ENCODE measurements at places on chromosomes 13 and 19.
A peak's percentile ranks its signal among the peaks of the same experiment; 100 is the strongest.

DNA sequence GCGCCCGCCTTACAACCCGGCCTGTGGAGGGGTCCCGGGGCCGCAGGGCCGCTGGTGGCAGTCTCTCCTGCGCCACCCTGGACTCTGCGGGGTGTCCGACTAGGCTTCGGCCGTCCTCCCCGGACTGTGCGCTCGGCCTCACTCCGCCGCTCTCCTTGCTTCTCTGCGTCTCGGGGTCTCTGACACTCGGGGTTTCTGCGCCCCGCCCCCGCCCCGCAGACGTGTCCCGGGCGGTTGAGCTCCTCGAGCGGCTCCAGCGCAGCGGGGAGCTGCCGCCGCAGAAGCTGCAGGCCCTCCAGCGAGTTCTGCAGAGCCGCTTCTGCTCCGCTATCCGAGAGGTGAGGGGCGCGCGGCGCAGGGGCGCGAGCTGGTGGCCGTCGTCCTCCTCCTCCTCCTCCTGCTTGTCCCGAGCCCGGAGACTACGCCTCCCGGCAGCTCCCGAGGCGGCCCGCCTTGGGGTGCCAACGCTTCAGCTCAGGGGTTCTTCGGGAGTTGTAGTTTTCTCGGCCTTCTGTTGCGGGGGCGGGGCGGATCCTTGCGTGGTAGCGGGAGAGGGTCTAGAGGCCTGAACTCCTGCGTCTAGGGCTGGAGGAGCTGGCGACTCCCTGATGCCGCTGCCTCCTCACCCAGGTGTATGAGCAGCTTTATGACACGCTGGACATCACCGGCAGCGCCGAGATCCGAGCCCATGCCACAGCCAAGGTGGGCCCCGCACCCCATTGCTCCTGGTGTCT, 627 bp downstream of the LIN7B start:
- DNase-seq, result no peak

- DNase-seq, result no peak
These were observed 109.8 kb downstream of the POSTN start for GRCh38 chr13:37488726-37489125.

GRCh38 chr13:49996951-49997895, at the start of gene TRIM13:
Gene TRIM13 (plus strand): TSS chr13:49997042. CDS start chr13:50011941, 14,899 bp downstream.
- peak; percentile 94 for DNase-seq

DNA sequence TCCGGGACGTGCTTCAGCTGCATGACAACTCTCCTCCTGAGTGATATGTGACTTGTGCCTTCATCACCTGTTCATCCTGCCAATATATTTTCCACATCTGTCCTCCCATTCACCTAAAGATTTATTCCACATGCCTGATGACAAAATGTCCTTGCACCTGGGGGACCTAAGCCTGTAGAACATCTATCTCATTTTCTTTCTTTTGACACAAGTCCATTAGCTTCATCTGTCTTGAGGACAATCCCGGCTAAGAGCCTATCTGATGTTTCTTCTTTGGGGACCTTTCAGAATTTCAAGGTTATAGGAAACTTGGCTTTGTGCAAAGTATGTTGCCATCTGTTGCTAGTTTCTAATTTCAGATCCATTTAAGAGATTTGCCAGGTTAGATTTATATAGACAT, 41.1 kb downstream of the ITGBL1 start:
- no peak for DNase-seq

- DNase-seq, result no peak
These were observed 433.2 kb upstream of the KLHL1 start for GRCh38 chr13:70541451-70541850.

DNA sequence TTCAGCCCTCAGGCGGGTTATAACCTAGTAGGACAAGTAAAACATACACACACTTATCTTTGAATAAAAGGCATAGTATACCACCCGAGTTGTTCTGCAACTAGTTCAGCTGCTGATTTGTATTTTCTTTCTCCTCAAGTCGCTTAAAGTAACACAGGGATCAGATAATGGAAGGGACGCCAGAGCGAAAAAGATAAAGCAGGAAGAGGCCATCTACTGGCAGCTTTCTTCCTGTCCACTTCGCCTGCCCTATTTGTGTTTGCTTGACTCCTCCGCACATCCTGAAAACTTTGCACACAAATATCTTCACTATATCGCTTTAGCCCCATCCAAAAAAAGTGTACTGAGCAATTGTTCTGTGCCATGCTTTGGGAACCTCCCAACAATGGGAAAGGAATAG, 238.0 kb upstream of the SOX21 start:
- no peak for DNase-seq

DNA sequence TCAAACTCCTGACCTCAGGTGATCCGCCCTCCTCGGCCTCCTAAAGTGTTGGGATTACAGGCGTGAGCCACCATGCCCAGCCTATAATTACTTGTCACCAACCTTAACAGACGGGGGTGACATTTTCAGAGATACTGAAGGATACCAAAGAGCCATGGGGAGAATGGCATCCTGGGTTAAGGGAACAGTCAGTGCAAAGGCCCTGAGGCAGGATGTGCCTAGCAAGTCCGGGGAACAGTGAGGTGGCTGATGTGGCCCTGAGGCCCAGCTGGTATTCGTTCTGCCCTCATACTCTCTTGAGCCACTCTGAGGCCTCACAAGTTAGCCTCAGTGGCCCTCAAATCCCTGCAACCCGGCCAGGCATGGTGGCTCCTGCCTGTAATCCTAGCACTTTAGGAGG, 15.0 kb upstream of the ANGPTL8 start:
- DNase-seq, result no peak

- no peak for DNase-seq
These were observed 42.9 kb downstream of the CRYL1 start for GRCh38 chr13:20482787-20483186.

DNA sequence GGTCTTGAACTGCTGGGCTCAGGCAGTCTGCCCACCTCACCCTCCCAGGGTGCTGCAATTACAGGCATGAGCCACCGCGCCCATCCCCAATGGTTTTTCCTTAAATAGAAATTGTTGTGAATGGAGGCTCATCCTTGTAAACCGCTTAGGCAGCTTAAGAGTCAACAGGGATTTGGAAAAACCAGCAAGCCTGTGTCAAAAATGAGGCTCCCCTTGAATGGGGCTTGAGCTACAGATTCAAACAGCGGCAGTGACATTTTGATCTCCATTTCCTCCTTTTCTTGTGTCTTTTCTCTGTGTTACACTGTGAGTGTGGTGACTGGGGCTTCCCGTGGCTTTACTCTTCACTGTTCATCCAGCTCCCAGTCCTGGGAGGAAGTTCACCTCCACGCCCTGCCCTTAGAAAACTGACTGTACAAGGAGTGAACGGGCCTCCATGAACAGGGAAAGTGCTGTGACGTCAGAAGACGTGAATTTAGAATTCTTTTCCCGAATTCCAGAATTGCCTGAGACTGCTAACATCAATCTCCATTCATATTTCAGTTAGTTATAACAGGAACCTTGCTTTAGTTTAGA, 15.3 kb upstream of the RAB8A start:
- no peak for DNase-seq

DNA sequence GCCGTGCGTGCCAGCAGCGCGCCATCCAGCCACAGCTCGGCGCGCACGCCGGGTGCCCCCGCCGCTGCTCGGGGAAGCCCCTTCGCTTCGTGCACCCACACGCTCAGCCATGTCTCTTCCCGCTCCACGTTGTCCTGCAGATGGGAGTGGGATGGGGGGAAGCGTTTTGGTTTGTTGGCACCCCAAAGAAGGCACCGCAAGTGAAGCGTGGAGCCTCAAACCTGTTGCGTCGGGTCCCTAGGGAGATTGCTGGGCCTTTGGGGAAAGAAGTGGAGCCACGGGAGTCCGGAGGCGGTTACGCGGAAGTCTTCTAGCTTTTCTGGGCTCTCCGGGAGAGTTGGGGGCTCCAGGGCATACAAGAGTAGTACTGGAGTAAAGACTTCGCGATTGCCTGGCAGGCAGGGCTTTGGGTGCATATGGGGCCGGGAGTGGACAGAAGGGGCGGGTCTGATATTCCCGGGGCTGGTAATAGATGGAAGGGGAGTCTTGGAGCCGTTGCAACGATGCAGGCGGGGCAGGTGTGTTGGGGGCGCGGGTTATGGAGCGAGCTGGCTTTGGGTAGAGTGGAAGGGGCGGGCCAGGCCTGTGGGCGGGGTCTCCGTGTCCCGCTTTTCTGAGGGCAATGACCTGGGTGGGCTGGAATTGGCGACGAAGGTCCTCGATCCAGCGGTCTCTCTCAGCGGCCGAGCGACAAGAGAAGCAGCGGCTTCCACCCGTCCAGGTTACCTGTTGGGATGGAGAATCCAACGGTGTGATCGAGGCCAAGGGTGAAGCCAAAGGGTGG, 6.5 kb downstream of the RASAL3 start:
- DNase-seq, result no peak

GRCh38 chr13:109779876-109780510, 6.4 kb downstream of the IRS2 start:
- DNase-seq, result peak; percentile 13

DNA sequence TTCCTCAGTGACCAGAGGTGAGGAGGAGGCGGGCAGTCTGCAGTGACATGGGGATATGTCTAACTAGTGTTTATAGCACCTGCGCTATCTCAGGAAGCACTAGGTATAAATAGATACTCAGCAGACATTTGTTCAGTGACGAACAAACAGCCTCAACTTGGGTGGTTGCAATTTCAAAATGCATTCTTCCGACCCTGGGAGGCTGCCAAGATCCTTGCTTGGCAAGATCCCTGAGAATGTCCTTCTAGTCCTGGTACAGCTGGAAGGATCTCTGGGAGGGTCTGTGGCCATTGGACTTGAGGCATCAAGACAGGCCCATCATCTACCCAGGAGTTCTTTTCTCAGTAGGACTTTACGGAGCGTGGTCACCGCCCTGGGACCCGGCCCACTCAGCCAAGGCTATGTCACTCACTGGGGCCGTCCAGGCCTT, 299.5 kb downstream of the ZNF536 start:
- DNase-seq, result no peak

DNA sequence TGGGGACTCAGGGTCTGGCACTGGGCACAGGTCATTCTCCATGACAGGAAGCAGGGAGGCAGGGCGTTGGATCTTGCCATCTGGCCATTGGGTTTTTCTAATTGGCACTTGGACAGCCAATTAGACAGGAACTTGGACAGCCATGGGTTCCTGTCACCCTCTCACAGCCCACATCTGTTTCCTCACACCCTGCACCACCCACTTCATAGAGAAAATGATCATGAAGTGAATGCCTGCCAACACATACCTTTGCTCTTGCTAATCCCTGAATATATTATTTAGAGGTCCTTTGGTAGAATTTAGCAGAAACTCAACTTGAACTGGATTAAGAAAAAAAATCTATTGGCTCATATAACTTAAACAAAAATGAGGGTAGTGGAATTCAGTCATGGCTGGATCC, 4.9 kb upstream of the OLFM2 start:
- DNase-seq, result no peak

DNA sequence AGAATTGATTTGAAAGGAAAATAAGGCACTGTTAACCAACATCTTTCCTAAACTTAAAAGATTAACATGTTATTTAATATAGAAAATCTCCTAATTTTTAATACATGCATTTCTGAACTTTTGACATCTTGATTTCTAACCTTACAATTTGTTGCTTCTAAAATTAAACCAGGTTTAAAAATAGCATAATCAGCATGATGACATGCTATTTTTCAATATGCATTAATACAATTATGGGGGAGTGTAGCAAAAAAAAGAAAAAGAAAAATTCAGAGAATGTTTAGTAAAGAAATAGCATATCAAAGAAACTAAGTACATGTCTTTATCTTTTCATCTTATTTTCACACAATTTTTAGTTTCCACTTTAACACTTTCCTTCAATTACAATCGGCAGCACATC, 98.7 kb downstream of the PCDH9 start:
- DNase-seq, result no peak

DNA sequence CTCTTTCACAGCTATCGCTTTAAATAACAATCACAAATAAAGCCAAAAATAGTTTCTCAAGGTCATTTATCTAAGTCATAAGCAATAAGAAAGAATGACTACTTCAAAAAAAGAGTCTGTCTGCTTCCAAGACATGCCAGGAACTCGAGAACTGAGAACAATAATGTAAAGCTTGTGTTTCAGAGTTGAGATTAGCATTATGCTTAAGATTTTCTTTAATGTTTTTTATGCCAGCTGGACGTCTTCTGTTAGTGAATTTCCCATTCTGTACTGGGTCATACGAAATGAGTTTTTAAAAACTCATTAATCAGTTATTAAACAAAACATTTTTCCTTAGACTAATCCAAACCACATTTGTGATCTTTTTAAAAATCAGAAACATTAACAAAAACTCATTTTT, 3.2 kb upstream of the SPRYD7 start:
- no peak for DNase-seq

DNA sequence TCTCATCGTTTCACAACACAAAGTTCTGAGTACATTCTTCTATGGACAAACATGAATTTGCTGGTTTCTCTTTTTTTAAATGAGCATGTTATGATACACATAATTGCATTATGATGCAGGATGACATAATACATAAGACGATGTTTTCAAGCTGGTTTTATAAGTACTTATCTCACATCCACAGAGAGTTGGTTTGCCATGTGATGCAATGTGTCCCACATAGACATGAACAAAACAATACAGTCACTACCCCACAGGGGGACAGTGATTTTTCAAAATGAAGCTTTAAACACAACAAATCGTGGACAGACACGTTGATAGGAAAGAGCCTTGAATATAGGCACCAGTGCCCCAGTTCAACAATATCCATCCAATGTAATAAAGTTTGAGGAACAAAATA, 447.1 kb downstream of the KLF12 start:
- no peak for DNase-seq

GRCh38 chr13:18944501-18945068, 237.0 kb downstream of the TUBA3C start:
- no peak for DNase-seq

- DNase-seq, result peak; percentile 51
These were observed 296.6 kb downstream of the RFC3 start for GRCh38 chr13:34114581-34114980.

DNA sequence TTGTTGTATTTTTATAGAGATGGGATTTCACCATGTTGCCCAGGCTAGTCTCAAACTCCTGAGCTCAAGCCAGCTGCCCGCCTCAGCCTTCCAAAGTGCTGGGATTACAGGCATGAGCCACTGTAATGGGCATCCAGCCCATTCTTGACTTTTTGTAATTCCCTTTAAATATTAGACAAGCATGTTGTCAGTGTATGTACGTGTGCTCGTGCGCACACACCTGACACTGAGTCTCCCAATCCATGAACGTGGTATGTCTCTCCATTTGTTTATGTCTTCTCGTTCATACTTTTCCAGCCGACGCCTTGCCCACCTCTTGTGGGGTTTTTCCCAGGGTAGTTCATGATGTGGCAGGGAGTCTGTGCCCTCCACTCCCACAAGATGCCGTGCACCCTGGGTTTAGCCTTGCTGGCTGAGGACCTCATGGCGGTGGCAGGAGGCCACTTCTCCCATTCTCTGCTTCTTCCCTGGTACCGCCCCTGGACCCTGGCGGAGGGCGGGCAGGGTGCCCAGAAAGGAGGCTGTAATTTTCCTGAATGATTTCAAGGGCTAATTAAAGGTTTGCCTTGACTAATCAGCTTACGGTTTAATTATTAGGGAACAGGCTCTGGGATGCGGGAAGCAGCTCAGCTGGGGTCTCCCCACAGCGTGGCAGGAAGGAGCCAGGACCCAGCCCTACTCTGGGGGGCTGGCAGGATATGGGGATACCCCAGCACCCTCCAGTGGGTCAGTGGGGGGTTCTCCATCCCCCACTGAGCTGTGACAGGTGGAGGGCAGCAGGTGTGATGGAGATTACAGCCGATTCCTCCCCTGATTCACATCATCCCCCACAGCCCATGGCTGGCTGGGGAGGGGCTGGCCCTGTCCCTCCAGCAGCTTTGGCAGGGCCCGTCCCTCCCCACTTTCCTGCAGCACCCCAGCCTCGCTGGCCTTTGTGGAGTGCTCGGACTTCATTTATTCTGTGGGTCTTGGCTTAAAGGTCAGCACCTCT, 12.9 kb downstream of the PAK4 start:
- no peak for DNase-seq

- peak; percentile 7 for DNase-seq
These were observed 16.9 kb upstream of the ZNF254 start for GRCh38 chr19:24069905-24070657.

All from NAMALWA (cell line).